Activated T-helper 1 cell treated with Interleukin-2 at 50 U/mL for 16 hours (primary cell): ENCODE measurements at places on chromosomes 7 and 10.

- no peak for DNase-seq
These were observed 320.2 kb downstream of the CDC14C start for GRCh38 chr7:49244543-49244942.

DNA sequence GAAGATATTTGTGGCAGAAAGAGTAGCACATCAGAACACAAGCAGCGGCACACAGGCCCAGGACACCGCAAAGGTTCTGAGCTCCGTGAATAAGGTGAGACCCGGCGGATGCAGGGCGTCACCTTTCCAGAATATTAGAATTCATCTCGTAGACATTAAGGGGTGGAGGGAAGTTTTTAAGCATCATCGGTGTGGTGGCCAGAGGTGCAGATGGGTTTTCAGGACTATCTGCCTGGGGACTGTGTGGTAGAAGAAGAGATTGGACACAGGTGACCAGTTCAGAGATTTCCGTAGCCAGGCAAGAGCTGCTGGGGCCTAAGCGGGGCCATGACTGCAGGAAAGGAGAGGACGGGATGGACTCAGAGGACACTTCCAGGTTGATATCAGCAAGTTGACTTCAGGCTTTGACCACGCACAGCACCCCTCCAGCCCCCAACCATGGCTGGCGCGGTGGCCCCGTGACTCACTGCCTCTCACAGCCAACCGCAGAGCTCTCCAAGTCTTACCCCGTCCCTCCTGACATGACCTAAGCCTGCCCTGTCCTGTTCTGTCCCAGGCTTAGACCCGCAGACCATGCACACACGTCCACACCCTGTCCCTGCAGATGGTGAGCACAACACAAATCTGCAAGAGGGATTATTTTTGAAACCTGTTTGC, 97.2 kb downstream of the OAT start:
- no peak for DNase-seq

- no peak for DNase-seq
These were observed 989.4 kb downstream of the CCSER2 start for GRCh38 chr10:85317827-85318226.

DNA sequence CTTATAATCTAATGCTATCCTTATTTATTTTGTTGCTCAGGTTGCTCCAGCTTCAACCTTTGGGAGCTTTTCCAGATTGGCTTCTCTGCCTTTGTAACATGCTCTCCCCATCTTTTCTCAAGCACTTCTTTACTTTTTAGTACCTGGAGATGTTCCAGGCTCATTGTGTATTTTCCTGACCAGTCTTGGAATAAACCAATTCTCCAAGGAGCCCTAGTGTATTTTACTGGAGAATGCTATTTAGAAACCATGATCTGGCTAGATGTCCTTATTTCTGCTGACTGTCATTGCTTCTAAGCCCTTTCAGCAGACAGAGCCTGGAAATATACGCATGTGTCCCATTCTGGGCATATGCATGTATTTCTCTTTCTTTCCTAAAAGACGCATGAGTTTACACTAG, 95.7 kb downstream of the EMX2 start:
- no peak for DNase-seq

GRCh38 chr10:126909147-126909546, 3.9 kb downstream of the DOCK1 start:
- DNase-seq, result no peak

DNA sequence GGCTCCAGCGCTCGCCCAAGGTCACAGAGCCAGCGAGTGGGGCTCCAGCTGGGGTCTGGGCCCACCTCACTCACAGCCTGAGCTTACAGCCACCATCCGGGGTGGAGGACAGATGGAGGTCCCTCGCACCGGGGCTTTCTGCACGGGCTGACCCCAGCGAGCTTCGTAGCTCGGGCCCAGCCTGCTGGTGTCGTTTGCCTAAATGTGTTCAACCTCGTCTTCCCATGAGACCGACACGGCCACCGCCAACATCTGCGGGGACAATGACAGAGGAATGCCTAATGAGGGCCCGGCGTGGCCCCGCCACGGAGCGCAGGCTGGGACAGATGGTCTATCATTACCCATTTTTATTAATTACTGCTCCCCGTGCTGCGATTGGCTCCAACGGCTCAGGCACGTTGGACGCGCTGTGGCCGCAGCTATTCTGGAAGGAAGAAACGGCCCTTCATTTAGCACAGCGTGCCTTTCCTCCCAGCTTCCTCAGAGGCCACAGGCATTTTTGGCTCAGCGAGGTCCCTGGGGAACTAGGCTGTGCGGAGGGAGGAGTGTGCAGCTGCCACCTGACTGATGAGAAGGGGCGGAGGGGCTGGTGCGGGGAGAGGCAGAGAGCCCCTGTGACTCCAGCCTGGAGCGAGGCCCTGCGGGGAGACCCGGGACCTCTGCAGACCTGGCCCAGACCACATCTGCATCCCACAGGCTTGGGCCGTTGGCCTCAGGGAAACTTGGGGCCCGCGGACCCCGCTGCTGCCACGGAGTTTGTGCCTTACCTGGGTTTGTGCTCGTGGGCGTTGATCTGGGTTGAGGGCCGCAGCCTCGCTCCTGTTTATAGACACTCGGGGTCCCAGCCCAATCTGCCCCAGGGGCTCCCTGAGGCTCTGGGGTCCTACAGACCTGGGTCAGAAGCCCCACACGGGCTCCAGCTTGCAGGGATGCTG, 22.9 kb upstream of the ELFN1 start:
- no peak for DNase-seq

DNA sequence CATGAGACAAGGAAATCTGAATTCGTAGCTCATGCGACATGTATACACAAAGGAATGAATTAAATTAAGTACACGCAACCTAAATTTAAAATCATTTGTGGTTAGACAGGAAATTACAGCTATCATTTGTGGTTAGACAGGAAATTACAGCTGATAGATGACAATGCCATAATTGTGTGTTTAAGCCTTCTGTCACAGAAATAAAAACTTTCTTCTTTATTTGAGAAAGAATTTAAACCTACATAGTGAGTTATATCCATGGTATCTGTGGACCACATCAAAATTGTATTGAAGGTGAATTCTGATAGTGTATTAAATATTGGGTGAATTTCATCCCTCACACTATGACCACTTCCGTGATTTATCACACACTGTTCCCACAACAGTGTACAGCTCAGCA, 362.9 kb downstream of the MAGI2 start:
- no peak for DNase-seq

DNA sequence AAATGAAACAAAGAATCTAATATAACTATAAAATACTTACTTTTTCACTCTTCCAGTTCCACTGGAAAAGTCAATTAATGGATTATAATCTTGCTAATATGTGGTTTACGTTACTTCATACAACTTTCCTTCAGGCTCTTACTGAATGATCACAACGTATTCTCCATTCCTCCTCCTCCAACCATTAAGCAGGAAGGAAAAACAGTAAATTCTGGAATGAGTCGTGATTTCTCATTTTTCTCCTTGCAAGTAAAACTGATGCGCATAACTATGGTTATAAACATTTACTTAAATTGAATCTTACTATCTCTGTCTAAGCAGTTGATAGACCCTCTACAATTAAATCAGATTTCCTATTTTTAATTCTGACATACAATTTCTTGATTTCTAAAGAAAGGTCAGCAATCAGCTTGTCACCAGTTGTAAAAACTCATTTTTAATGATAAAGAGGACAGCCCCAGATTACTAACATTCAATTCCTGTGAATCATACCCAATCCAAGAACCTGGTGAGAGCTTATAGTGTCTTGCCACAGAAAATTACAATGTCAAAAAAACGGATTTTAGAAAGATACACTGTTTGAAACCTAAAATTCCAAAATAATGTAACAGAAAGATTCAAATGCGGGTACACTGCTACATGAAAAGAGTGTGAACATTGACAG, 64.3 kb downstream of the EZH2 start:
- DNase-seq, result no peak
